ENCODE measurements at places on chromosomes 4 and X.
A peak's percentile ranks its signal among the peaks of the same experiment; 100 is the strongest.

DNA sequence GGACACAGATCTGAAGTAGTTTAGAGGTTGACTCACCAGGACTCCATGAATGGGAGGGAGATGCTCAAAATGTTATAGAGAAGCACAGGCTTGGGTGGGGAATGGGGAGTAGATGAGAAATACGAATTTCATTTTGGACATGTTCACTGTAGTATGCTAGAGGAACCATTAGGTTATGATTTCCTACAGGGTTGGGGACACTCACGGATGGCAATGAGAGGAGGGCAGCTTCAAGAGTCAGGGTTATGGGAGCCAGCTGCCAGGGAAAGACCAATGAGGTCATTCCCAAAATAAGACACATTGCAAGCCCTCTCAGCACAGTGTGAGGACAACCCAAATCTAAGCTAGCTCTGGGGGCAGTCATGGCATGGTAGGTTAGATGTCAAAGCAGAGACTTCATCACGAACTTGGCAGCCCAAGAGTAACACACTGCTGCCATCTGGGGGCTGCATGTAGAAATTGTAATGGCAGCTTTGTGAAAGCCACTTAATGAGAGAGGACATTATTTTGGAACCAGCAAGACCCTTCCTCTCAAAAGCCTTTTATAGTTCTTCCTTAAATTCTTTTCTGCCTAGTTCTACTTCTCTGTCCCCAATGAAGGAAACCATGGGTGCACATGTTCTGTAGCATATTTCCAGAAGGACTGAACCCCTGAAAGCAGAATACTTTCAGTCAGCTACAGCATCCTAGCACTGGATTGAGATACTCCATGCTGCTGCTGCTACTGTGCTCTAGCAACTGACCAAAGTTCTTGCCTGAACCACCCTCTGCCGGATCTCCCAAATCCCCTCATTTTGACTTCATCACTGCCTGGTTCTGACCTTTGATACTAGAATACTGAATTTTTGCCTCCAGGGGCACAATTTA, 16.2 kb upstream of the ZCCHC12 start:
- DNase-seq: peak; percentile 67

GRCh38 chrX:56763556-56764152, 34.6 kb downstream of the NBDY start:
- no peak for DNase-seq

DNA sequence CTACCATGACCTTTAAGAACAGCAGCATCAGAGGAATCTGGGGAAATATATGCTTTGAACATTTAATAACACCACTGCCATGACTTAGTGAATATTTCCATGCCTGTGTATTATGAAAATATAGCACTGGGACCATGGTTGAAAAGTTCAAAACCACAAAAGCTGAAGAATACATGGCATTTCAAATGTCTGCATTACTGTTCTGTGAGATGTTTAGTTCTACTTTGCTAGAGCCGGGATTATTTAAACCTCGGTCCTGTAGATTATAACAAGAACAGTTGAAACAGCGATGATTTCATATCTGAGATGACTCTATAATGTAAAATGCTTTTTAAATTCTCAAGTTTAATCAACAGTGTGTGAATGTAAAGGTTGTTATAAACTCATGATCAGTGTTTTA, 126.7 kb upstream of the AGA start:
- no peak for DNase-seq

GRCh38 chrX:104803219-104803618, 237.2 kb downstream of the IL1RAPL2 start:
- no peak for DNase-seq

DNA sequence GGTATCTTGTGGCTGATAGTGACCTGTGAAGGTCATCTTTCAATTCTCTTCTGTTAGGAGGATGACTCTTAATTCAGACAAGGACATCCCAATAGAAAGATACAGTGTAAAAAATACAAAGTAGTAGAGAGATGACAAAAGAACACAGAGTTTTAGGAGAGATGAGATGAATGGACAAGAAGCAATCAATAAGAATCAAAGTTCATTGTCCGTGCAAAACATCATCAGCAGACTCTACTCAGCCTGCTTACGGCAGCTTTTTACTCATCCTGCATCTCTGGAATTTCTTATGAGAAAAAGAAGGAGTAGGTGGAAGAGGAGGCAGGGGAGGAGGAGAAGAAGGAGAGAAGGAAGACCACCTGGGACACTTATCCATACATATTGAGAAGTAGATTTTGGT, 2131.7 kb downstream of the ARAP2 start:
- DNase-seq: no peak

GRCh38 chrX:97845451-97845850, 961.7 kb downstream of the RPA4 start:
- DNase-seq: no peak

DNA sequence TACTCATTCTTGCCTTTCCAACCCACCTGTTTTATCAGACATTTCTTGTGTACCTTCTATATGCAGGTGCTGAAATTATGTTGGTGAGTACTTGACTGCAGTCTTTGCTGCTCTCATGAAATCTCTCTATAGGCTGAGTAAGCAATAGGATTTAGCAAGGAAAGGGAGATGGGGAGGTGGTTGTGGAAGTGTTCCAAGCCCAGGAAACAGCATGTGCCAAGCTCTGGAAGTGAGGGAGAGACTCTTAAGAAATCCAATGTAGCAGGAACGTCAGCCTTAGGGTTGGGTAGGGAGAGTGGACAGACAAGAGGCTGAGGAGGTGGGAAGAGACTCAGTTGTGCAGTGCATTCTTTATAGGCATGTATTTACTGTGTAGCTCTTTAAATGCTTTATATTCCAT, 5.6 kb downstream of the SEPTIN11 start:
- peak; percentile 86 for DNase-seq

DNA sequence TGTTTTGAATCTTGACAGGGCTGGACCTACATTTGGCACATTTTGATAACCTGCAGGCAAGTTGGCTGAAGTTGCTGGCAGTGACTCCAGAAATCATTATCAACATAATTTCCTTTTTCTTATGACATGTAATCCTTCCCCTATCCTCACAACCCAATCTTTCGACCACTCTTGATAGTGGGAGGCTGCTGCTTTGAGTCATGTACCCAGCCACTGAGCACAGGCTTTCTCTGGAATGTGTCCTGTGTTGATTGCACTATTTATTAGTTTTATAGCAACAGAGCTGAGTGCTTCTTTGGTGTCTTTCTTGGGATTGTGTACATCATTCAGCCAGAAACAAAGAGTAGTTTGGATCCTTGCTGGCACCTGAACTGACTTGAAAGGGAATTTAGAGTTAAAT, 183.1 kb upstream of the LEF1 start:
- DNase-seq: no peak

DNA sequence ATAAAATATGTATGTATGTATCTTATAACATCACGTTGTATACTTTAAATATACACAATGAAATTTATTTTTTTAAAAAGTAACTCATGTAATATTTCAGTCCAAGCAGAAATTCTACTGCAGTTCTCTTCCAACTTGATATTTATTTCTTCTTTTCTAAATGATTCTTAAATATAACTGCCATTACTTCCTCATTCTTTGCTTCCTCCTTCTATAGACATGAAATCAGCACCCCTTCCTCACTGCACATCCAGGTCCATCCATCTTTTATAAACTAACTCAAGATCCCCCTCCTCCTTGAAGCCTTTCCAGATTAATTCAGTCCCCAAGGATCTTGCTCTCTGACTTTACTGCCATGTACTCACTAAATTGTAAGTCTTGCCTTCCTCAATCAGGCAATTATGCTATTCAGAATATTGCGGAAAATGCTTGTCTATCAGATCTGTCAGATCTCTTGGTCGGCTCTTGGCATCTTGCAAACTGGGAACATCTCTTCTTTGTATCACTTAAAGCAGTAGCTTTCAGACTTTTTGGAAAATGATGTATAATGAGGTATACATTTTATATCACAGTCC, 3.7 kb downstream of the GPRIN3 start:
- no peak for DNase-seq

DNA sequence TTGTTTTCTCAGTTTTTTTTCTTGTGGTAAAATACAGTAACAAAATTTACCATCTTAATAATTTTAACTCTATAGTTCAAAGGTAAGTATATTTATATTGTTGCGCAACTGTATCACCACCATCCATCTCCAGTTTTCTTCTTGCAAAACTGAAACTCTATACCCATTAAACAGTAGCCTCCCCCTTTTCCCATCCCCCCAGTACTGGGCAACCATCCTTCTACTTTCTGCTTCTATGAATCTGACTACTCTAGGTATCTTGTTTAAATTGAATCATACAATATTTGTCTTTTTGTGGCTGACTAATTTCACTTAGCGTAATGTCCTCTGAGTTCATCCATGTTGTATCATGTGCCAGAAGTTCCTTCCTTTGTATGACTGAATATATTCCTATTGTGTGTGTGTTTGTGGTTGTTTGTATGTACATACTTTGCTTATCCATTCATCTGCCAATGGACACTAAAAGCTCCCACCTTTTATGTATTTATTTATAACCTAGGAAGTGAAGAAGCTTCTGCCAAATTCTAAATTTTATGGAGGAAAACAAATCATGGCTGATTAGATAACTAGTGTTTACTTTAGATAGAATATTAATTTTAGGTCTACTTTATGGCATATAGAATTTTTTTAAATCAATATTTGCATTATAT, 10.0 kb downstream of the ABHD18 start:
- DNase-seq: no peak

GRCh38 chr4:15493411-15493810, 23.7 kb downstream of the CC2D2A start:
- no peak for DNase-seq

- peak; percentile 57 for DNase-seq
Measured at GRCh38 chr4:153418558-153418957, 47.6 kb upstream of the TMEM131L start.

- peak; percentile 1 for DNase-seq
Measured at GRCh38 chrX:18210470-18210869, 10.2 kb downstream of the BEND2 start.

DNA sequence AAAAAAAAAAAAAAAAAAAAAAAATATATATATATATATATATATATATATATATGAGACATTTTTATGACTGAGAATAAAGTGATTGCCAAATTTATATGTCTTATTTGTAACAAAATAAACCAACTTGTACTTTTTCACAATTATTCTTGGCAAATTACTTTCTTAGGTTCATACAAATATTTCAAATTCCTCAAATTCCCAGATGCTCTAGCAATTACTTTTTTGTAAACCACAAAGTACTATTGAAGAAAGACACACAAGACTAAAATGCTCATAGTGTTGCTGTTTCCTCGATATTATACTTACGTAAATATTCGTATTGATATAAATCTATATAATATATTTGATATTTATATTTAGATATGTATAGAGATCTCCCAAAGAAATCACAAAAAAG, 390.0 kb downstream of the FAT4 start:
- DNase-seq: peak; percentile 11

- DNase-seq: no peak
Measured at GRCh38 chr4:148787831-148788477, 345.7 kb upstream of the NR3C2 start.

- no peak for DNase-seq
Measured at GRCh38 chrX:47420265-47420664, 49.9 kb downstream of the ZNF157 start.

DNA sequence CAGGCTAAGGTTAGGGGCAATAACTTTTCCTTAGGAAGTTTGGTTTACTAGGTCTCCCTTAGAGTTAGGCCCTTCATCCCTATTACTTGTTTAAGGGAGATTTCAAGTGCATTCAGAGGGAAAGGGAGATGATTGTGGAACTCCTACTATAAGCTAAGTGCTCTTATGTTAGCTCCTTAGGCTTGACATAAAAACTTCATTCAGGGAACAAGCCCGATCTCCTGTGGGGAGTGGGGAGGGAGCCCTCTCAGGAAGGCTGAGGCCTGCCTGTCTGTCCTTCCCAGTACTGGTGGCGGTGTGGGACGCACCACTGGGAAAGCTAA, 8.0 kb downstream of the KLF3 start:
- no peak for DNase-seq

DNA sequence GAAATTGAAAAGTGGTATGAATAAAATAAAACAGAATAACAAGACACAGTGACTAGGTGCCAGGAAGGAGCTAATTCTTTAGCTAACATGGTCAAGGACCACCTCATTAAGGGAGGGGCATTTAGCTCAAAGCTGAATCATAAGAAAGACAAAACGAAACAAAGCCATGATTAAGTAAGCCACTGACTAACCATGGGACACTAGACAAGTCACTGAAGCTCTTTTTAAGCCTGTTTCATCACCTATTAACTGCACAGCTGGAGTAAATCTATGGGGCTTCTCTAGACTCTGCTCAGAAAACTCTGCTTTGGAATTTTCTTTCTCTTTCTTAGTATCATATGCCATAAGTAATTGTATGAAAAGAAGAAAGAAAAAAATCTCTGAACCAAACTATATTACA, 49.8 kb upstream of the C1QTNF7 start:
- DNase-seq: peak; percentile 51

DNA sequence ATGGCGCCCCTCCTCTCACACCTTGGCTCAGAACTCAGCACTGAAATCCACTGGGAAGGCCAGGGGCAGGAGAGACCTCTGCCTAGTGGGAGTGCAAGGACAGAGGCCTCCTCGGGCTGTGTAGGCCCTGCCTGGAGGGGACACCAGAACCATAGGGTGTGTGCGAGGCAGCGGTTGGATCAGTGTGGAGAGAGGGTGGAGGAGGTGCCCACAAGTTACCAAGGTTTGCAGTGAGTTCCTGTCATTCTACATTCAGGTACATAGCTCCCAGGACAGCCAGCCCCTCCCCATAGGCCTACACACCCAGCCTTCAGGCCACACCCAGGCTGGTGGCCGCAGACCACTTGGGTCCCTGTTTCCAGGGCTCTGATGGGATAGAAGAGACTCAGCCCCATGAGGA, 19.2 kb upstream of the SPON2 start:
- DNase-seq: no peak

- no peak for DNase-seq
Measured at GRCh38 chr4:95232358-95233156, 316.2 kb downstream of the UNC5C start.

DNA sequence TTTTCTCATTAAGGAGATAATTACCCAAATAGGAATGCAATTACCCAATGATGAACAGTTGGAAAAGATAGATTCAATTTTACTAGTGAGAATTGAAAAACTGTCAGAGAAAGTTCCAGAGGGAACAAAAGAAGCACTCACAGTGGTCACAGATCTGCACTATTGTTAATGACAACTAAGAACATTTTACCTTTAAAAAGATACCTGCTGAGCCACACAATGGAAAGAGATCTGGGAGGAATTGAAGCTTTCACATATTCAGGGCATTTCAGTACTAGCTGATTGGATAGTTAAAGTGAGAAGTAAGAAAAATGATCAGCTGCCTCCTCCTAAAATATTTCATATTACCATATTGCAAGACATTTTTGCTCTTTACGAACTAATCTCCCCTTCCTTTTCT, 1822.2 kb downstream of the STIM2 start:
- DNase-seq: no peak

All from foreskin fibroblast (primary cell).